ENCODE measurements at places on chromosomes 6 and 20. TPM values are rescaled to one million over a fixed set of nuclear protein-coding genes. Genes with fewer than 3 reads are reported as not detected.

BCAS1 gene
- not detected for total RNA-seq

- peaks cover 41% of the 10 kb centered on the region for H3K4me1 ChIP-seq
- no peak overlapping the region for H3K4me3 ChIP-seq
- no peak for DNase-seq
These were observed 7.8 kb downstream of the MBOAT1 start for GRCh38 chr6:20204512-20204894.

DNA sequence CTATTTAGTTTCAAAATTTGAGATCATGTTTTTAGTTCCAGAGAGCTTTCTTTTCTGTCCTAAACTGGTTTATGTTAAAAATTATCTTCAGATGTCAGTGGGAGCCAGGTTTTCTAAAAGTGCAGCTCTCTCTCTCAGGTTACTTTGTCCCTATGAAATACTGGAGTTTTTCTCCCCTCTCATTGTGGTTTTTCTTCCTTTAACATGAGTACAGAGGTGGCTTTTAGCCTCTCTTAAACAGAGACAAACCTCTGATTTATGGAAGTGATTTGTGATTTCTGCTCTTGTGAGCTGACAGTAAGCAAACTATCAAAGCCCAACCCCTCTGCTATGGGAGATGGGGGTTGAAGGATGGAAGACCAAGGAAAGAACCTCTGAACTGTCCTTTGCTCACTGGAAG, 85.7 kb downstream of the LIN28B start:
- no peaks in the 10 kb centered on the region for H3K27me3 ChIP-seq
- H3K27ac ChIP-seq: no peak overlapping the region
- H3K4me1 ChIP-seq: no peaks in the 10 kb centered on the region
- no peak overlapping the region for H3K4me3 ChIP-seq

TAAR8 gene
- total RNA-seq: not detected

SRSF12 gene
- total RNA-seq: not detected

ULBP1 gene
- total RNA-seq: 0.16 TPM

DNA sequence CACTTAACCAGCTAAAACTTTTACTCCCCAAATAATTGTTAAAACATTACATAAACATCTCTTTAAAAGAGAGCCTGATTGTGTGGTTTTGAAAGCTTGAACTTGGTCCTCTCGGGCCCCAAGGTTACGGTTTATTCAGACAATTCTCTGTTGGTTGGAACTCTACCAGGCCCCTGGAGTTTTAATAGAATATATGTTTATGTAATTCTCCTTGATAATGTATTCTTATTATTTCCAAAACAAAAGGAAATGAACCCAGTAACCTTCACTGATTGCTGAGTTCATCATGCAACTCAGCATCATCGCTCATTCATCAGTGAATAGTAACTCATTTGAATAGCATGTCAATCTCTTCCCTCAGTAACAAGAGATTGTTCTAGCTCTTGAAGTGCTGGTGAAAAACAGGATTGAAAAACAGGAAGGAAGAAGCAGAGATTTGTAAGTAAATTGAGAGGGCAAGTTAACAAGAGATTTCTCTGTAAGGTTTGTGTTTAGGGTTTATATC, 464.5 kb upstream of the MARCKS start:
- H3K4me3 ChIP-seq: no peak overlapping the region
- no peak for DNase-seq
- no peaks in the 10 kb centered on the region for H3K36me3 ChIP-seq
- no peaks in the 10 kb centered on the region for H3K4me1 ChIP-seq
- H3K27ac ChIP-seq: no peak overlapping the region

- H3K27me3 ChIP-seq: no peaks in the 10 kb centered on the region
- H3K4me1 ChIP-seq: no peaks in the 10 kb centered on the region
- H3K36me3 ChIP-seq: no peaks in the 10 kb centered on the region
- no peak for DNase-seq
These were observed 55.3 kb upstream of the UFL1 start for GRCh38 chr6:96466147-96466863.

GRCh38 chr6:105676857-105677256, 274.0 kb upstream of the PREP start:
- no peak overlapping the region for H3K27ac ChIP-seq
- no peak for DNase-seq
- no peaks in the 10 kb centered on the region for H3K4me1 ChIP-seq
- H3K4me3 ChIP-seq: no peak overlapping the region
- H3K36me3 ChIP-seq: no peaks in the 10 kb centered on the region
- H3K27me3 ChIP-seq: no peaks in the 10 kb centered on the region

- H3K4me3 ChIP-seq: no peak overlapping the region
- H3K36me3 ChIP-seq: peaks cover 3% of the 10 kb centered on the region
- H3K27ac ChIP-seq: no peak overlapping the region
- H3K27me3 ChIP-seq: no peaks in the 10 kb centered on the region
These were observed 46.1 kb downstream of the LYRM4 start for GRCh38 chr6:5214570-5215052.

DNA sequence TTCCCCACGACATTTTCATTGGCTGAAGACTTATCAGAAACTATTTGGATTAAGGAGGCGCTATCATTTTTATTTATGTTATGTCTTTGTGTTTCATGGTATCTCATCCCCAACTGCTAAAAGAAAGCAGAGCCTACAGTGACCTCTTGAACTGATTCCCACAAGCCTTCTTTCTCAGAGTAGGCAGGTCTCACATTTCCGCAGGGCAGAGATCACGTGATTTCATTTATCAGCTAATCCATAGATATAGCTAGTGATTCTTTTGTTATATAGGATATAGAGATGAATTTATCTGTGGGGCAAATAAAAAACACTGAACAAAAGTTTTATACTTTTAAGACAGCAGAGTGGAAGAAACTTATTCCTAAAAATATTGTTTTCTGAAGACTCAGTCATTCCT, 25.0 kb upstream of the POPDC3 start:
- no peaks in the 10 kb centered on the region for H3K4me1 ChIP-seq
- no peak overlapping the region for H3K27ac ChIP-seq
- no peaks in the 10 kb centered on the region for H3K27me3 ChIP-seq

- H3K36me3 ChIP-seq: no peaks in the 10 kb centered on the region
- H3K27ac ChIP-seq: no peak overlapping the region
- H3K4me3 ChIP-seq: no peak overlapping the region
These were observed 14.7 kb upstream of the DSP start for GRCh38 chr6:7526755-7527154.

DNA sequence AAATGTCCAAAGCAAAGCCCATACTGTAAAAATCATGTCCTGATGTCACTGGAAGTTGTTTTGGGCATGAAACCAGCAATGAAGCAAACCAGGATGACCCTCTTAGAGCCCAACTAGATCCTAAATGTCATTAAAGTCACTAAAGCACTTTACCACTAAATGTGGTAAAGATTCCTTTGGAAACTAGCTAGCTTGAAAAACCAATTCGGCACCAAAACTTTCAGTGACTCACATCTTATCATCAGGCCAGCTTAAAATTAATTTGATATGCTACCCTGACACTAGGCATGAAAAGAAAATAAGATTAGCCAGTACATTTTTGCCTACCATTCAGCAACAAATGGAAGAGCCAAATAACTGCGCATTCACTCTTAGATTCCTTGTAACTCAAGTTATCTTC, 145.8 kb downstream of the PACRG start:
- DNase-seq: no peak
- no peak overlapping the region for H3K4me3 ChIP-seq
- H3K27ac ChIP-seq: no peak overlapping the region

- no peaks in the 10 kb centered on the region for H3K4me1 ChIP-seq
- H3K4me3 ChIP-seq: no peak overlapping the region
- H3K36me3 ChIP-seq: no peaks in the 10 kb centered on the region
- no peak overlapping the region for H3K27ac ChIP-seq
- no peak for DNase-seq
These were observed 434.2 kb downstream of the BCKDHB start for GRCh38 chr6:80540700-80541099.

DNA sequence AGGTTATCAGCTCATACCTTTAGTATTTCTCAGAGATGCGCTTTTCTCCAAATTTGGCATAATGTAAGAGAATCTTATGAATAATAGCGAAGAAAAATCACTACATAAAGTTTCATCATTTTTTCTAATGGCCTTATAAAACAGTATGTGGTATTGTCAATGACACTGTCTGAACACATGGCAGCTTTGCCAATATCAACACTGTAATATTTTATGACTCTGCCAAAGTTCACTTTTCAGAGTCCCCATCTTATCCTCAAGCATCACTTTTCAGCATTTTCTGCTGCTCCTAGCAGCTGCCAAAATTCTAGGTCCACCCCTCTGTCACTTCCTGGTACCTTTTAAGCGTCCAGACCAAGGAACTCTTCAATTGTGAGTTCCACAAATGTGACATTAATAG, 171.5 kb upstream of the C6orf118 start:
- H3K36me3 ChIP-seq: no peaks in the 10 kb centered on the region
- H3K4me1 ChIP-seq: no peaks in the 10 kb centered on the region
- no peak overlapping the region for H3K4me3 ChIP-seq
- no peak for DNase-seq
- no peaks in the 10 kb centered on the region for H3K27me3 ChIP-seq
- H3K27ac ChIP-seq: no peak overlapping the region

DNA sequence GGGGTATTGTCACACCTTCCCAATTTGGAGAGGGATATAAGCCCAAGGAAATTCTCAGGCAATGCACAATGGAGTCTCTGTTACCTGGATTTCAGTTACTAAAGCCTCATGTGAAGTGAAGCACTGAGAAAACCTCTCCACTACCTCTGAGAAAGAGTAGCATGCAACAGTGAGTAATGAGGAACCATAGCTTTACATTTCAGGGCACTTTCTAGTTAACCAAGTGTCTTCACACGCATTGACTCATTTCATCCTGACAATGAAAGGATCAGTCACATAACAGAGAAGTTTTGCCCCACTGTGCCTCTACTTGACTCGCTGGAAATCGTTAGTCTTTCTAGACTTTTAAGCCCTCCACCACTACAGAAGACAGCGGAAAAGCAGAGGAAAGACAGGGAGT, 86.2 kb upstream of the ARID1B start:
- H3K27ac ChIP-seq: no peak overlapping the region
- no peaks in the 10 kb centered on the region for H3K27me3 ChIP-seq
- H3K4me1 ChIP-seq: peaks cover 8% of the 10 kb centered on the region
- no peak for DNase-seq

- H3K4me3 ChIP-seq: no peak overlapping the region
- H3K4me1 ChIP-seq: no peaks in the 10 kb centered on the region
These were observed 17.2 kb upstream of the AHI1 start for GRCh38 chr6:135514706-135515105.

DNA sequence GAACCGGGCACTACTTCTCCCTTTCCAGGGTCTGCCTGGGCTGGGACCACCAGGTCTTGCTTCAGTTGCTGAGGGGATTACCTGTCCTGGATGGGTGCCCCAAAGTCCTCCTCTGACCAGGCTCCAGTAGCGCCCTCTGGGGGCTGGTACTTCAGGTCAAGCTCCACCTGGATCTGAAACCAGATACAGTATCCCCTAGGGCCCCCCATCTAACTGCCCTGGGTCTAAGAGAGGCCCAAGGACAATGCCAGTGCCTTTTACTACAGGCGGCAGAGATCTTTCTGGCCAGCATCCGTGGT, 11.2 kb upstream of the SPAG4 start:
- peaks cover 19% of the 10 kb centered on the region for H3K4me1 ChIP-seq
- H3K4me3 ChIP-seq: no peak overlapping the region
- H3K36me3 ChIP-seq: no peaks in the 10 kb centered on the region

SRC gene
- 3.4 TPM for total RNA-seq

MAK gene
- total RNA-seq: 0.12 TPM

- H3K4me1 ChIP-seq: no peaks in the 10 kb centered on the region
- no peak overlapping the region for H3K27ac ChIP-seq
- H3K36me3 ChIP-seq: no peaks in the 10 kb centered on the region
- H3K4me3 ChIP-seq: no peak overlapping the region
- no peaks in the 10 kb centered on the region for H3K27me3 ChIP-seq
These were observed 467.4 kb upstream of the ID4 start for GRCh38 chr6:19369785-19370184.

GRCh38 chr20:36736451-36737182, 9.3 kb downstream of the NDRG3 start:
- peaks cover 22% of the 10 kb centered on the region for H3K4me1 ChIP-seq
- H3K27me3 ChIP-seq: no peaks in the 10 kb centered on the region
- H3K27ac ChIP-seq: no peak overlapping the region
- no peaks in the 10 kb centered on the region for H3K36me3 ChIP-seq
- DNase-seq: no peak

DNA sequence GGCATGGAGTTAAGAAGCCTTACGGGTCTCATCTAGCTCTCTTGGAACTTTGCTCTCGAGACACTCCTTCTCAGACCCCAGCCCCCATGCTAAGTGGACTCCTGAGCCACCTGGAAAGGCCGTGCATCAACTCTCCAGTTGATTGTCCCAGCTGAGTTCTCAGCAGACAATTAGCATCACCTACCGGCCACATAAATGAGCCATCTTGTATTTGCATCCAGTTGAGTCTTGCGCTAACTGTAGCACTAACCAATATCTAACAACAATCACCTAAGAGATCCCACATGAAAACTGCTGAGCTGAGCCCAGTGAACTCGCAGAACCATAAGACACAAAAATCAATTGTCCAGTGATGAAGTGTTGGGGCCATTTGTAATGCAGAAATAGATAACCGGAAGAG, 49.7 kb downstream of the PCNA start:
- no peak overlapping the region for H3K27ac ChIP-seq
- H3K27me3 ChIP-seq: no peaks in the 10 kb centered on the region
- no peaks in the 10 kb centered on the region for H3K36me3 ChIP-seq
- peaks cover 5% of the 10 kb centered on the region for H3K4me1 ChIP-seq
- no peak for DNase-seq

TOX2 gene
- total RNA-seq: 1.0 TPM

LRRC73 gene
- 0.50 TPM for total RNA-seq

All from heart left ventricle (tissue), 16 donors.